ENCODE measurements at places on chromosomes 11 and 22. TPM values are rescaled to one million over a fixed set of nuclear protein-coding genes. Genes with fewer than 3 reads are reported as not detected.

The GPHA2 gene
- not detected for total RNA-seq

The A4GALT gene
- 5.4 TPM for total RNA-seq

The BCL2L13 gene
- 50.4 TPM for total RNA-seq

The PTGDR2 gene
- total RNA-seq, result not detected

The CCDC73 gene
- total RNA-seq, result not detected

The CYP2D6 gene
- total RNA-seq, result 0.47 TPM

The LGR4 gene
- total RNA-seq, result 30.8 TPM

The KCNK4 gene
- 0.80 TPM for total RNA-seq

The BTBD18 gene
- total RNA-seq, result not detected

The TRIM34 gene
- total RNA-seq, result 4.9 TPM

The SLC22A9 gene
- not detected for total RNA-seq

The OR5D16 gene
- not detected for total RNA-seq

The SERHL2 gene
- total RNA-seq, result 1.4 TPM

The ZNF143 gene
- 23.7 TPM for total RNA-seq

The ST14 gene
- total RNA-seq, result 85.2 TPM

The OR8G5 gene
- not detected for total RNA-seq

All from hair follicular keratinocyte (primary cell).